Naive B cell (primary cell): ENCODE measurements at places on chromosomes 1 and 21. TPM values are rescaled to one million over a fixed set of nuclear protein-coding genes. Genes with fewer than 3 reads are reported as not detected.

The H3-3A gene
- polyA plus RNA-seq: 1,281 TPM

DNA sequence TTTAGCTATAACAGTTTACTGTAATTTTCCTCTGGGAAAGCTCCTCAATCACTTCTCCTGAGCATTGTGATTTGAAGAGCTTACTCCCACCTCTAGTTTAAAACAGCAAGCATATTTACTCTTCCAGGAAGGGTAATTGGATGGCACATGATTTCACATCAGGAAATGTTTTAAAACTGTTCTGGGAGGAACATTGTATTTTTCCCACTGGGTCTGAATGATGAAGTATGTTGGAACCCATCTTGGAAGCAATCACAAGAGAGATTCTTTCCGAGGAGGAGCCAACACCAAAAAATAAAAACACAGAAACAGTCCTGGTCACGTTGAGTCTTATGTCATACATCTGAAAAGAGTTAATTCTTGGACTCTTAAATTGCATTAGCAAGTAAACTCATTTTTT is 17.3 kb downstream of the MAP10 start:
- no peak for DNase-seq

GRCh38 chr1:187091666-187092065 is 262.9 kb downstream of the PLA2G4A start:
- no peak for DNase-seq

DNA sequence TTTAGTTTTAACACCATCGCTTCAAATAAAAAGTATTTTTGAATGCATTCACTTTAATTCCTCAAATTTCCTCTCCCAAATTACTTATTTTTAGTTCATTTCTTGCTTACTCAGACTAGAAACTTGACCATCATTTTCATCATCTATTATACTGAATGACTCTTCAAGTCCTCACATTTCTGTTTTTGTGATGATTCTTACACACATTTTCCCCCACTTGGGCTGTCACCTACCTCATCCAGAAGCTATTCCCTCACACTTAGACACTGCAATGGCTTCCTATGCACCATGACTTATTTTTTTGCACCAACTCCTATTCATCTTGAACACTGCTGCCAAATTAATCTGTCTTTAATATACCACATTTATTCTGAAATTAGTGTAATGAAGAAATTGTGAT is 239.6 kb upstream of the DUSP10 start:
- no peak for DNase-seq
